Endodermal cell (in vitro differentiated cells): ENCODE measurements at places on chromosomes 2 and 18.

GRCh38 chr2:240205772-240206171, 65.3 kb upstream of the OTOS start:
- DNase-seq: no peak

DNA sequence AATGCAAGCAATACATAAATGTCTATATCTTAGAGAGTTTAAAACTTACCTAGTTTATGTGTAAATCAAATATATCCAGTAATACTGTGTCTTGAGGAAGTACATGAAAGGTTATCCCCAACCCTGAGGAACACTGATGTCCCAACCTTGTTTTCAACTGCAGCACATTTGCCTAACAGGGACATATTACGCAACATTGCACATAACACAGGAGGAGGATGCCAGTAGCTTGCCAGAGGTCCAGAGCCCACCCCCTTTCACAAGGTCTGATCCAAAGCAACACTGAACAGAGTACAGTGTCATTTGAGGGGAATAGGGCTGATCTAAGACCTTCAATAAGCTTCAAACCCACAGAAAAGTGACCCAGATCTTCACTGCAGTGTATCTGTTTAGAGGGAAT, 678.5 kb downstream of the ARHGAP15 start:
- DNase-seq: no peak

DNA sequence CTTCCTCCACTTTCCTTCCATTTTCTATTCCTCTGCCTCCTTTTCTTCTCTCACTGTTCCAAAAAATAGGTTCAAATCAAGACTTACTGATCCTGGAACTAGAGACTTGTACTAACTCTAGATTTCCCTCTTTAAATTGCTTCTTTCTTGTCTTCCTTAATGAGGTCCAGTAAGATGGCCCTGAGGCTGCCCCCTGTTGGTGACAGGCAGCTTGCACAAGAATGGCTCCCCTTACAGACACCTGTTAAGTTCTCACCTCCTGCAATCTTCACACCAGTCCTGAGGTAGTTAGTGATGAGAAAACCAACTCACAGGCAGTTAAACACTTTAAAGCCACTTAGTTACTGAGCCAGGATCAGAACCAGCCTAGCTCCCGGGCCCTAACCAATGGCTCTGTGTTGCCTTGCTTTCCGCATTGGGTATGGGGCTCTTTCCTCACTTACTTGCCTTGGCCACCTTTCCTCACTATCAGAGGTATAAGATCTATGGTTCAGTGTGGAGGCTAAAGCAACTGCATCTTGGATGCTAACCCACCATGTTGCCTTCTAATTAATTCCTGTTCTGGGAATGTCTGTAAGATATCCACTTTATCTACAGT, 130.6 kb downstream of the AKAIN1 start:
- DNase-seq: peak; percentile 84

DNA sequence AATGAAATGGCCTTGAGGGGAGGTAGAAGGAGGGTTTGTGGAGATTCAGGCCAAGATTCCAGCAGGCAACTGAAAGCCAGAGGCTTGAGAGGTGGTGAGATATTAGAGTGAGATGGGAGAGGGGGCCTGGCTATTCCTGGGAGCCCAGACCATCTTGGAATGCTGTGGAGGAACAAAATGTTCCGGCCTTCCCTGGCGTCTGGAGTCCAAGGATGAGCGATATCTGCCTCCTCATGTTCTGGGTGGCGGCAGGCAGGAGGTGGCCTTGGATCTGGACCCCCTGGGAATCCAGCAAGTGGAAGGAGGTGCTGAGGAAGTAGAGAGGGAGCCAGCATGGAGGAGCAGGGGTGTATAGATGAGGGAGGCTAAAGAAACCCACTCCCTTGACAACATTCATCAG, 335.9 kb downstream of the CYP26B1 start:
- no peak for DNase-seq

DNA sequence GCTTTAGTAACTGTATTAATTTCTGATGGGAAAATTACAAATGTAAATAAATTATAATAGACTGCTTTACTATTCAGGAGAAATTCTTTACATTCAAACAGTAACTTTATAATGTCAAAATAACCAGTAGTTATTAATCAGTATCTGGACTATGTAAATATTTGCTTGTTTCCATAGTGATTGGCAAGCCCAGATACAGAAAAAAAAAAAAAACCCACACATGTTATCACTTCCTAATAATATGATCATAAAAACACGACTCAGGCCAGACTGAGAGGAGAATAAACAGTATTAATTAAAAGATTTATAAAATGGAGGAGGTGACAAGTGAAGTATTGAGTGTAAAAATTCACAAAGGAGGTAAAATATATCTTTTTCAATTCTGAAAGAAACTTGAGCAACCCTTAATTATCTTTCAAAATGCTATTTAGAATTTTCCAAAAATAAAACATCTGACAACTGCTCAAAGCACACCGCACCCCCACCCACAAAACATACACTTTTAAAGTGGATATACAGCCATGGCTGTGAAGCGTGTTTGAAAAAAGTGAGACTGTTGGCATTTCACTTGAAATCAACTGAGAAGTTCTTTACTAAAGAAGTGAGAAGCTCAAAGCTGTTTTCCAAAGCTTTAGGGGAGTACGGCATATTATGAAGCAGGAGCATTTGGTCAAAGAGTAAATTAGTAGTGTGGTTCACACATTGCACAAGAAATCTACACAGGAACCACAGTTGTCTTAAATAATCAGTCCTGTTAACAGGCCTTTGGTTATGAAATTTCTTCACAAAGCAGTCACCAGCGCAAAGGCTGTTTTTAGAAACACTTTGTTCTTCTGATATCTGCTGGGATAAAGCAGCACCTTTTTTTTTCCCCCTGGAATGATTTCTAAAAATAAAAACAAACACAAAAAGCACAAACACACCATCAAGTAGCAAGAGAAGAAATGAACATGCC, 475.8 kb downstream of the TXNL1 start:
- DNase-seq: no peak

DNA sequence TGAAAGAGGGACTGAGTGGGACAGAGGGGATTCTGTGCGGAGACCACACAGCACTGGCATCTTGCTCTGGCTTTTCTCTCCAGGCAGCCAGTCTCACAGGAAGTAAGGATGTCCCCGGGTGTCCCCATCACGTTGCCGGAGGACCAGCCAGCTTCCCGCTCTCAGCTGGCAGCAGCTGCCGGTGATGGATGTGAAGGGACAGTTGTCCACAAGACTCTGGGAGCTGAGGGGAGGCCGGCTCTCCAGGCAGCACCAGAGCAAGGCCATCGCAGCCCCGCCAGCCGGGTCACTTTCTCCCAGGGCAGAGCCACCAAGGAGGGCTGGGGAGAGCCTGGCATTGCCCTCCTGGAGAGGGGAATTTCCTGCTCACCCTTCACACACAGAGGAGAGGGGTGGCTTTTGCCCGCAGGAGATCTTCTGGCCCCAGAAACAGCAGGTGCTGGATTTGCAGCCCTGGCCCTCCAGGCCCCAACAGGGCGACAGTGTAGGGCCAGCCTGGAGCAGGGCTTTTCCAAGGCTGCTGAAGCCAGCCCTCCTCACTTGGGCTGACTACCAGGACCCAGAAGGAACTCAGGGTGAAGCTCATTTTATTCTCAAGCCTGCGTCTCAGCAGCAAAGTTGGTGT, 24.0 kb upstream of the B3GNT7 start:
- no peak for DNase-seq
